Transverse colon (tissue), 4 donors: ENCODE measurements at places on chromosomes 12 and 14. TPM values are rescaled to one million over a fixed set of nuclear protein-coding genes. Genes with fewer than 3 reads are reported as not detected.

GRCh38 chr12:88802096-88802706 is 221.9 kb upstream of the KITLG start:
- H3K4me1 ChIP-seq: no peaks in the 10 kb centered on the region
- H3K36me3 ChIP-seq: no peaks in the 10 kb centered on the region
- DNase-seq: no peak
- H3K27me3 ChIP-seq: no peaks in the 10 kb centered on the region
- H3K4me3 ChIP-seq: no peak overlapping the region

DNA sequence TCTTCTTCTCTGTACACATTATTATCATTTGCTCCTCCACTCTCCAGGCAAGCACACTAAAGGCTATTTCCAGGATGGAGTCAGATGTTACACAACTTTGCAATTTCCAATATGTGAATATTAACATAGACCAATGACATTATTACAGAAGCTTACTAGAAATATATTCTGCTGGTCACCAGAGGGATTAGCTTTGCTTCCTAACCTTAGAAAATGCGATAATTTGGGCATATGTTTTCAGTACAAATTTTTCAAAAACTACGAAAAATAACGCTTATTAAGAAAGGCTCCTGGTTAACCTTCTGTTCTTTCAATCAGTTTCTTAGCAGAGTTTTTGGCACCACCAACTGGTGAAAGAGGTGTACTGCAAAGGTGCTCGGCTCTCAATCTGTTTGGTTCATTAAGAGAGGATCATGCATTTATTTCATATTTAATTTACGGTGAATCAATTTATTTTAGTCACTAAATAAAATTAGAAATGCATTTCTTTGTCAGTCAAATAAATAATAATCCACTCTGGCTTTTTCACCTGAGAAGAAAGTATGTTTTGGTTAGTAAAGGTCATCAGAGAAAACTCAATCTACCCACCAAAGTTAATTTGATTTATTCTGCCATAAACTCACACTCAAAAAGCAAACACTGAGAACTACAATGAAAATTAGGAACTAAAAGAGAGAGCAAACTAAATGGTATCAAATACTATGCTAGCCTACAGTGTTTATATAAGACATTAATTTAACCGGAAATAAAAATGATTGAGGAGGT is 39.2 kb downstream of the EFCAB11 start:
- no peaks in the 10 kb centered on the region for H3K27me3 ChIP-seq
- peak; percentile 65 for DNase-seq
- H3K27ac ChIP-seq: no peak overlapping the region
- no peaks in the 10 kb centered on the region for H3K36me3 ChIP-seq
- peaks cover 13% of the 10 kb centered on the region for H3K4me1 ChIP-seq

DNA sequence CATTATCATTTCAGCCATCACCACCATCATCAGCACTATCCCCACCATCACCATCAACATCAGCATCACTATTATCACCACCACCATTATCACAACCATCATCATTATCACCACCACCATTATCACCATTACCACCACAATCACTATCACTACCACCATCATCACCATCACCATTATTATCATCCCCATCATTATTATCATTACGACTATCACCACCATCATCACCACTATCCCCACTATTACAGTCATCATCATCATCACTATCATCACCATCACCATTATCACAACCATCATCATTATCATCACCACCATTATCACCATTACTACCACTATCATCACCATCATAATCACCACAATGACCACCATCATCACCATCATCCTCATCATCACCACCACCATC is 50.4 kb upstream of the CMKLR1 start:
- H3K27ac ChIP-seq: no peak overlapping the region
- H3K4me1 ChIP-seq: no peaks in the 10 kb centered on the region
- no peak for DNase-seq
- H3K27me3 ChIP-seq: no peaks in the 10 kb centered on the region

GRCh38 chr14:102819747-102820330 is 42.6 kb downstream of the TRAF3 start:
- no peak for DNase-seq
- H3K4me1 ChIP-seq: no peaks in the 10 kb centered on the region
- H3K27me3 ChIP-seq: no peaks in the 10 kb centered on the region
- no peaks in the 10 kb centered on the region for H3K36me3 ChIP-seq
- peak overlapping the region; percentile 77 for H3K27ac ChIP-seq

DNA sequence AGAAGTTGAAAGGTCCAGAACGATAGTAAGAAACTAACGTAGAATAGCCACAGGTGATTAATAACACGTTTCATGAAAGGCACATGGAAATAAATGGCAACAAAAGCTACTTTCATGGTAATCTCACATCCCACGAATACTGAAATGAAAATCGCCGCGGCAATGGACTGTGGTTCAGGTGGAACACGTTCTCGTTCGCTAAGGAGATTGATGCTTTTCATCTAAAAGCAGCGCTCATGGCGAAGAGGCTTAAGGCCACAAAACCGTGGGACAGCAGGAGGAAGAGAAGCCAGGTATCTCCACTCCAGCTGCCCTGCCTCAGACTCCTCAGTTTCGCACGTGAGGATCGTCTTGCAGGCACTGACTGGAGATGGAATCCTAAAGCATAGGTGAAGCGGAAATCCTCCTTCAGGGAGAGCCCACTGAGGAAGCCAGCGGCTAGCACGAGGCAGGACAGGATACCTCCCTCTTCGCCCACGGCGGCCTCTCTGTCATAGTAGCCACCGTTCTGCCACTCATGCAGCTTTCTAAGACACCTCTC is 696 bp upstream of the GPHN start:
- H3K36me3 ChIP-seq: no peaks in the 10 kb centered on the region
- peak overlapping the region; percentile 87 for H3K4me3 ChIP-seq
- peaks cover 6% of the 10 kb centered on the region for H3K4me1 ChIP-seq
- DNase-seq: no peak
- H3K27me3 ChIP-seq: no peaks in the 10 kb centered on the region
- H3K27ac ChIP-seq: peak overlapping the region; percentile 94

DNA sequence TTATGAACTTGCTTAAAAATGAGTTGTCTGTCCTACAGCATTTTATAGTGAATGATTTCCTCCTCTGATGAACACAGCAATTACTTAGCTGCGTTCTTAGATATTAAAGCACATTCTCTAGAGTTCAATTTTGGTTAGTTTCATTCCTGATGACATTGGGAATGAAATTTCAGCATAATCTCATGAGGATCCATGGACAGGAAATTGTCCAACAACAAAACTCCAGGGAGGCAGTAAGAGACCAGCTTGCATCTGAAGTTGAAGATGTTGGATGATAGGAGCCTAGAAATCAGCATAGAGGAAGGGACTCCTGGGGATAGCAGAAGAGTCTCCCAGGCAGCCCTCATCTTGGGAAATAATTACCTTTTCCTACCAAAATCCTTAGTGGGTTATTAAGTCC is 128.7 kb upstream of the RAP1B start:
- H3K4me1 ChIP-seq: no peaks in the 10 kb centered on the region
- no peak overlapping the region for H3K4me3 ChIP-seq
- no peaks in the 10 kb centered on the region for H3K36me3 ChIP-seq
- no peaks in the 10 kb centered on the region for H3K27me3 ChIP-seq

GRCh38 chr14:102901633-102902032 is 20.8 kb upstream of the AMN start:
- no peaks in the 10 kb centered on the region for H3K4me1 ChIP-seq
- peak; percentile 65 for DNase-seq
- H3K36me3 ChIP-seq: no peaks in the 10 kb centered on the region
- no peak overlapping the region for H3K4me3 ChIP-seq
- peak overlapping the region; percentile 38 for H3K27ac ChIP-seq

GRCh38 chr12:93279565-93280412 is 97.9 kb upstream of the NUDT4 start:
- no peak for DNase-seq
- no peak overlapping the region for H3K4me3 ChIP-seq
- no peaks in the 10 kb centered on the region for H3K36me3 ChIP-seq
- H3K4me1 ChIP-seq: no peaks in the 10 kb centered on the region

DNA sequence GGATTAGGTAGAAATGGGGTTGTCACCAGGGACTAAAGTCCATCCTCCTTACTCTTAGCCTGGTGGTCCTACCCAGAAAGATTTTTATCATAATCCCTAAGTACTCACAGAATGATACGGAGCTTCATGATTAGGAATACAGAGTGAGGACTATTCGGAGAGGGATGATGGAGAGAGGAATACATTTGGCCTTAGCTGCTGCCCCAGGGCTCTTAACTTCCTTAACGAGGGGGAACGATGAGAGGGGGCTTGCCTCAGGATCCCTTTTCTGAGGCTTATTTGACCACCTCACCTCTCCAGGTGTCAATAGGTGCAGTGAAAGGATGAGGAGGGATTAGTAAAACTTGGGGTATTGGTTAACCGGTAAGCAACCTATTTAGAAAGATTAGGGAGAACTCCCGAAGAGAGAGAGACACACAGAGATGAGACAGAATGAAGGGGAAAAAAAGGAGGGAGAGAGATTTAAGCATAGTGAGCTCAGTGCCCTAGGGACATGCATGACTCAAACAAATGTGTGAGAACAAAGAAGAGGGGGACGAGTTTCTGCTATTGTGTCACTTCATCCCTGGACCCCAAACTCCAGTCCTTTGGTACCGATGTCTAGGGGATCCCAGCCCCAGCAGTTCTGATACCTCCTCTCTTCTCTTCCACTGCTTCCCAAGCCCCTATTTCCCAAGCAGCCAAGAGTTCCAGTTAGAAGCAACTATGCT is 1.1 kb downstream of the NFE2 start:
- H3K4me1 ChIP-seq: peaks cover 7% of the 10 kb centered on the region
- H3K36me3 ChIP-seq: no peaks in the 10 kb centered on the region
- H3K27me3 ChIP-seq: peaks cover 48% of the 10 kb centered on the region
- no peak for DNase-seq

- H3K4me1 ChIP-seq: no peaks in the 10 kb centered on the region
- H3K36me3 ChIP-seq: no peaks in the 10 kb centered on the region
- no peak for DNase-seq
- H3K4me3 ChIP-seq: no peak overlapping the region
Observed at GRCh38 chr14:29235991-29236390, 469.4 kb downstream of the FOXG1 start.

DNA sequence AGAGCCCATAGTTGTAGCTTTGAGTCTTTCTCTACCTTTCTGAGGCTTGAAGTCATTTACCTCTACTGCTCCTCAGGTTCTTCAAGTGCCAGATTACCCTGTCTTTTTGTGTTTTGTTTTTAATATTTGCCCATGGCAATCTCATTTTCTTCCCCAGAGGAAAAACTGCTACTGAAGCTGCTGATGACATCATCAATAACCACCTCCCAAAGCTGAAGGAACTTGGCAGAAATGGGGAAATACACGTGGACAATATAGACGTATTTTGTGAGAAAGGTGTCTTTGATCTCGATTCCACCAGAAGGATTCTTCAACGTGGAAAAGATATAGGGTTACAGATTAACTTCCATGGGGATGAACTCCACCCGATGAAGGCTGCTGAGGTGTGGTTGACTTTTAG is 17.1 kb downstream of the AMDHD1 start:
- H3K4me1 ChIP-seq: no peaks in the 10 kb centered on the region
- H3K36me3 ChIP-seq: no peaks in the 10 kb centered on the region
- H3K27me3 ChIP-seq: no peaks in the 10 kb centered on the region
- no peak overlapping the region for H3K27ac ChIP-seq

The TEAD4 gene
- total RNA-seq: 8.2 TPM

The BTBD6 gene
- total RNA-seq: 65.3 TPM

The NCAPD2 gene
- 18.3 TPM for total RNA-seq

GRCh38 chr14:71371711-71372396 is 464.6 kb downstream of the PCNX1 start:
- no peaks in the 10 kb centered on the region for H3K36me3 ChIP-seq
- DNase-seq: no peak
- peaks cover 23% of the 10 kb centered on the region for H3K4me1 ChIP-seq
- H3K4me3 ChIP-seq: no peak overlapping the region

GRCh38 chr12:6698352-6699046 is 2.1 kb downstream of the PIANP start:
- H3K4me3 ChIP-seq: no peak overlapping the region

GRCh38 chr12:52164624-52165023 is 27.2 kb downstream of the KRT80 start:
- H3K36me3 ChIP-seq: no peaks in the 10 kb centered on the region
- no peaks in the 10 kb centered on the region for H3K4me1 ChIP-seq
- no peak overlapping the region for H3K4me3 ChIP-seq

- H3K4me3 ChIP-seq: no peak overlapping the region
- no peaks in the 10 kb centered on the region for H3K27me3 ChIP-seq
- H3K27ac ChIP-seq: peak overlapping the region; percentile 61
- no peak for DNase-seq
- H3K4me1 ChIP-seq: peaks cover 27% of the 10 kb centered on the region
- no peaks in the 10 kb centered on the region for H3K36me3 ChIP-seq
Observed at GRCh38 chr14:22152161-22152870, 436.7 kb downstream of the DAD1 start.

DNA sequence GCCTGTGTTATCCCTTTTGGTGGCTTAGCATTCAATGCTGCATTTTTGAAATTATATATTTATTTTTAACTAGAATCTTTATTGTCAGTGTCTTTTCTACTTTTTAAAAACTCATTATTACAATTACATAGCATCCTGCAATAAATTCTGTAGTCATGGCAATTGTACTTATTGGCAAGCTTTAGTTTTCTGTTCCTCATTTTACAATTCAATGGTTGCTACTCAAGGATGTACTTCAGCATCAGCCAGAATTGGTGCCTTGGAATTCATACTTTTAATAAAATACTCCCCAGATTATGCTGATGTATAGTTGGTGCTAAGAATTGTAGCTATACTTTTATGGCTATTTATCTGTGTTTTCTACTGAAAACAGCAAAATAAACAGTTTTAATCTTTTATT is 1756.8 kb upstream of the SEL1L start:
- H3K4me1 ChIP-seq: no peaks in the 10 kb centered on the region
- H3K27ac ChIP-seq: no peak overlapping the region
- DNase-seq: no peak
- H3K4me3 ChIP-seq: no peak overlapping the region

The ARMH4 gene
- 2.8 TPM for total RNA-seq

The PPP1R36 gene
- 8.6 TPM for total RNA-seq

The OAS3 gene
- 14.1 TPM for total RNA-seq

DNA sequence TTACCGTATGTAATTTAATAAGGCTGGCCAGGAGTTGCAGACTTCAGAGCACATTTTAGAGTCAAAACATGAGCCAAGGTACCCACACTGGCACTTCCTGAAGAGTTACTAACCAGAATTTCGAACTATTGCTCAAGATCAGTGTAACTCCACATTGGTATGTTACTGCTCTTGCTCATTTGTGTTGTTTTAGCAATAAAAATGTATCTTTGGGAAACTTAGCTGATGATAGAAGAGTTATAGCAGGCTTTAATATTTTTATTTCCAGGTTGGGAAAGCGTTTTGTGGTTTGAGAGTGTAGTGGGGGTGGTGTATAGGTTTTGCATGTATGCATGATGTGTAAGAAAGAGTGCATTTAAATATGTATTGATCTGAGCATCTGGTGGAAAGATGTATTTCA is 96.6 kb downstream of the SCN8A start:
- H3K27me3 ChIP-seq: no peaks in the 10 kb centered on the region
- no peaks in the 10 kb centered on the region for H3K36me3 ChIP-seq
- peaks cover 8% of the 10 kb centered on the region for H3K4me1 ChIP-seq

DNA sequence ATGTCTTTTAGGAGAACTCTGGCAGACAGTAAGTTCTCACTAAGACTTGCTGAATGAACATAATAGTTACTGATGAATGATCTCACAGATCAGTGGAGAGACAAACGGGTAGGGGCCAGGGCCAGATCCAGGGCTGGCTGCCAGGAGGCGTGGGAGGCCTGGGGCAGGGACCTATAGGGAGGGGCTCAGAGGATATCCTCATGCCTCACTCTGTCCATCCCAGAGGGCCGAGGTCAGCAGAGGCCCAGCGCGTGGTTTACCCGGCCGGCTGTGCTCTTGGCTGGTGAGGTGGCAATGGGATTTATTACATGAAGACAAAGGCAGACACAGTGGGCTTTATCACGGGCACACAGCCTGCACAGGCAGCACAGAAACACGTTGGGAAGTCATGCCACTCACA is 85.4 kb downstream of the CHGA start:
- no peak for DNase-seq
- peaks cover 37% of the 10 kb centered on the region for H3K4me1 ChIP-seq
- H3K36me3 ChIP-seq: no peaks in the 10 kb centered on the region
- no peak overlapping the region for H3K4me3 ChIP-seq
- H3K27ac ChIP-seq: peak overlapping the region; percentile 64
- no peaks in the 10 kb centered on the region for H3K27me3 ChIP-seq
